NCI-H2227 treated with DMSO at 0.1 percent for 48 hours (cell line): ENCODE measurements at places on chromosomes 12 and 14.

DNA sequence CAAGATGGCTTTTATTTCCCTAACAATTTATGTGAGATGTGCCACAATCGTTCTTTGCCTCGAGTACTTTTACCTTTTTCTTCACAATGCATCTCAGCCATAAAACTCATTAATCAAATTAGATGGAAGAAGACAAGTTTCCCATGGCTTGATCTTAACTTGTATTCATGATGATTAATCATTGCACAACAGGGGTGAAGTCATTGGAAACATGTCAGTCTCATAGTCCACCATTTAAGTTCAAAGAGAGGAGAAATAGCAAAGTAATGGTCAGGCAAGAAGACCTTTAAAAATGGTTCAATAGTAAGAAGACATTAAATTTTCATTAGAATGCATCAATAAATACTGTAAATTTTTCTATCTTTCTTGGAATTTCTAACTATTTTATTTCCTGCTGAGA, 136.3 kb downstream of the FOXG1 start:
- DNase-seq = no peak

DNA sequence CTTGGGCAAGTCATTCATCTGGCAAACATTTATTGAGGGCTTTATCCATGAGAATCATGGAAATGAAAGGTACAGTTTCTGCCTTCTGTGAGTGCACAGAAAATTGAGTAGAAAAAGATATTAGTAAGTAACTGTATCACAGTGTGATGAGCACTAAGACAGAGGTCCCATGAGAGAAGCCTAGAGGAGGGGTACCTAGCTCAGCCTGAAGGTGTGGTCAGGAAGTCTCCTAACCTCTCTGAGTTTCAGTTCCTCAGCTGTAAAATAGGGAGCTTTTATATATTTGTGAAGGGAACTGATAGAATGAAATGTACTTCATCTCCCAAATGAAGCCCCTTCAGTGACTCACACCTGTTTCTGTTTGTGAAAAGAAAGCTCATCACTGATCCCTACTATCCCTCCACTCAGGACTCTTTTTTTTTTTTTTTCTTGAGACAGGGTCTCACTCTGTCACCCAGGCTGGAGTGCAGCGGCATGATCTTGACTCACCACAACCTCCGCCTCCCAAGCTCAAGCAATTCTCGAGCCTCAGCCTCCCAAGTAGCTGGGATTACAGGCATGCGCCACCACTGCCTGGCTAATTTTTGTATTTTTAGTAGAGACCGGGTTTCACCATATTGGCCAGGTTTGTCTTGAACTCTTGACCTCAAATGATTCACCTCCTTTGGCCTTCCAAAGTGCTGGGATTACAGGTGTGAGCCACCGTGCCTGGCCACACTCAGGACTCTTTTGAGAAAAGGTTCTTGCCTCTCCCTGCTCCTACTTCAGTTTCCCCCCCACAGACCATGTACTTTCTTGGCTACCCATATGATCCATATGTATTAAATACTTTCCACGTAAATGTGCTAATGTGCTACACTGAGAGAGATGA, 93.7 kb upstream of the FUT8 start:
- no peak for DNase-seq

DNA sequence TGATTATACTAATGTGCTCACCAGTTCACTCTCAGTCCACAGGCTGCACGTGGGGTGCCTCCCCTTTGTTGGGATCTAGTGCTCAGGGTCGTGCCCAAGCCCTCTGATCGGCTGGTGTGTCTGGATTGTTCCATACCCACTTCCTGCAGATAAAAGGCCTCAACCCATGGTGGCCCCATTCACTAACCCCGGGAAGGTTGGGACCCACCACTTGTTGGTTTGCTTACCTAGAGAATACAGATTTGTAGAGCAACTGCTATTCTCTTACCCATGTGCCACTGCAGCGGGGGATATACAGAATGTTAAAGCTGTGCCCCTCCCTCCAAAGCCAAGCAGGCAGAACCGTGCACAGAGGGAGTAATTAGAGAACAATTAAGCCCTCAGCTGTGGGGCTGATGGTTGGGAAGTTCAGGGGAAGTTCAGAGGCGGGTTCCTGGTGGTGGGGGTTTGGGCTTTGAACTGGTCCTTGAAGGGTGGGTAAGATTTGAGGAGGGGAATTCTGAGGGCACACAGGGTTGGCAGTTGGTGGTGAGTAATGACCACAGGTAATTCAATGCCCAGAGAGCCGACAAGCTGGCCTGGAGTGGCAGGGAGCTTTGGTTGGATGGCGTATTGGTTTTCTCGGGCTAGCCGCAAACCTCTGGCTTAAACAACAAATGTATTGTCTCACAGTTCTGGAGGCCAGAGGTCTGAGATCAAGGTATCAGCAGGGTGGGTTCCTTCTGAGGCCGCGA, 68.8 kb downstream of the ADCK1 start:
- DNase-seq = no peak

DNA sequence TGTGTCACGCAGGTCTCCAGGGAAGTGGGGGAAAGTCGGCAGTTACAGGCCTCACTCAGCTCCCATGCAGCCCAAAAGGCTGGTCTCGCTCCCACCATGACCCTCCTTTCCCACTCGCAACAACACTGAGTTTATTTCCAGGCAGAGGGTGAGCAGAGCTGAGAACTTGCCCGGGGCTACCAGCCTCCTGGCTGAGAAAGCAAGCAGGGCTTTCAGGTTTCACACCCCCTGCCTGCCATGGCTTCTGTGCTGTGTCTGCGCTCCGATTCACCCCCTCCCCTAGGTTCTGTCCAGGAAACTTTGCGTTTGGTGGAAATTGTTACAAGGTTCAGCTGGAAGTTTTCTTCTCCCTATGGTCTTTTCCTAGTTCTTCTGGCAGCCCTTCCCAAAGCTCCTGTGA, 17.1 kb downstream of the OR10G2 start:
- DNase-seq = no peak

DNA sequence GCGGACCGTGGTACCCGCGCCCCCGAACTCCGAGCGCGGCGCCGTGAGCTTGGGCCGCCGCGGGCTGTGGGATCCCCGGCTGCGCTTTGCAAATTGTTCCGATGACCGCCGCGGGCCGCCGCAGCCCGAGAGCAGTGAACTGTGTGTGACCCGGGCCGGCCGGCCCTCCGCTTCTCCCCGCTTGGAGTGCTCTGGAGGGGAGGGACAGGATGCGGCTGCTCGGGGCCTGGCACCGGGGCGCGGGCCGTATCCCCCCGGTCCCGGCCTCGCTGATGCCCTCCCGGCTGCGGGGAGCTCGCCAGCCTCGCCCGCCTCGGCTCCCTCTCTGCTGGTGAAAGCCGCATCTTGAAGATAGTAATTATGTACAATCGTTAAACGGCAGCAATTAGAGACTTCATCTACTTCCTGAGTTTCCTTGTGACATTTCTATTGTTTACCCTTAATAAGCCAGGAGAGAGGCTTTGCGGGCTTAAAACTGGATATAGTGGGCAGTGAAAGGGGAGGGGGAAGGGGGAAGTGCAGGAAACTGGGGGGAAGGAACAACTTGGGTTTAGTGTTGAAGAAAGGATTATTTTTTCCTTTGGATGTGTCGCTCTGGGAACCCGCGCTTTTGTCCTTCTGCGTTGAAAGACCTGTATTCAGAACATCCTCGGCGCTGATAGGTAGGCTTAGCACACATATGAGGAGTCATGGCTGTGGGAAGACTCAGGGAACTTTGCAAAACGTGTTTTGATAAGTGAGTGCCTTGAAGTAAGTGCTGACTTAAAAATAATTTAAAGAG, 1.2 kb downstream of the PELI2 start:
- DNase-seq = no peak

DNA sequence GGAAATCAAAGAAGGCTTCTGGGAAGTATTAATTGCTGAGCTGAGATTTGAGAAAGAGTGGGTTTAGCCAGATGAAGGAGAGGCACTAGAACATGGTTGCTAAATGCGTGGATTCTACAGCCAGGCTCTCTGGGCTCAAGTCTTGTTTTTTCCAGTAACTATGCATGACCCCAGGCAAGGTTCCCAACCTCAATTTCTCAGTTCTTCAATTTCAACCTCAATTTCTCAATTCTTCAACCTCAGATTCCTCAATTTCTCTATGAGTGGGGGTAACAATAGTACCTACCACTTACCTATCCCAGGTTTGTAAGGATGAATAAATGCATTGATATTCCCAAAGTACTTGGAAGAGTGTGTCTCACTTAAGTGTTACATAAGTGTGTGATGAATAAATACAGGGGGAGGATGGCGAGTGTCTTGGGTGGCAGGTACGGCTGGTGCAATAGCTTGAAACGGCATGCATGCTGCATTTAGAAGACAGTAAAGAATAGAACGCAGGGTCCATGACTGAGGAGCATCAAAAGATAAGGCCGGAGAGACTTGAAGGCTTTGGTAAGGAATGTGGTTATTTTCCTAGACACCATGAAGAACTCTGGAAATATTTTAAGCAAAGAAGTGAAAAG, 149.1 kb upstream of the ATP2B1 start:
- DNase-seq = no peak

GRCh38 chr12:51185171-51185717, 12.3 kb upstream of the TFCP2 start:
- DNase-seq = no peak

GRCh38 chr12:27101290-27101689, 18.9 kb upstream of the C12orf71 start:
- no peak for DNase-seq

GRCh38 chr12:55637467-55637866, 775 bp downstream of the OR10P1 start:
- no peak for DNase-seq

DNA sequence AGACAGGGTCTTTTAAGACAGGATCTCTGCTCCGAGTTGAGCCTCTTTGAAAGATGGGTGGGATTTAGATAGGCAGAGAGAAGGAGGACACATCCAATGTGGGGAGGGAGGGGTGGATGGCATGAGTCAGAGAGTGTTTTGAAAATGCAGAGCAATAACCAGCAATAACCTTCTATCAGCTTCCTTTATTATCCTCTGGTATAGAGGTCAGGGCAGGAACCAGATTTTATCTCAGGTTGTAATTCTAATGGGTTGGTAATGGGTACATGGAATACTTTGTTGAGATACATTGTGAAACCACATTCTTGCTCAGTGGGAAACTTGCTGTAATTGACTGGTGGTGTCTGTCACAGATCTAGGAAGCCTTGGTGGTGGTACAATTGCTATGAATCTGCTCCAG, 37.6 kb upstream of the CCDC63 start:
- DNase-seq = no peak

DNA sequence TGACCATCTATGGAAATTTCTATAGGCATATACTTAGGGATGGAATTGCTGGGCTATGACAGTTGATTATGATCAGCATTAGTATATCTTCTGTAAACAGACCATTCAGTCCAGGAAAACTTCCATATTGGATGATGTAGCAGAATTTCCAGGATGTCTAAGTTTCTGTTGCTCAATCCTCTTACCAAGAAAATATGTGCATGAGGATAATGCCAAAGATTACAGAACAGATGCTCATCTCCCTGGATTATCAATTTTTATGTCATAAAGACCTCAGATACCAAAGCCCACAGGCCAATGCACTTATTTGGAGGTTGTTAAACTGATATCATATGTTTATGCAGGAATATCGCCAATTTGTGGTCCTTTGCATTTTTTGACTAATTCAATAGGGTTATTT, 354.4 kb upstream of the FLRT2 start:
- no peak for DNase-seq

DNA sequence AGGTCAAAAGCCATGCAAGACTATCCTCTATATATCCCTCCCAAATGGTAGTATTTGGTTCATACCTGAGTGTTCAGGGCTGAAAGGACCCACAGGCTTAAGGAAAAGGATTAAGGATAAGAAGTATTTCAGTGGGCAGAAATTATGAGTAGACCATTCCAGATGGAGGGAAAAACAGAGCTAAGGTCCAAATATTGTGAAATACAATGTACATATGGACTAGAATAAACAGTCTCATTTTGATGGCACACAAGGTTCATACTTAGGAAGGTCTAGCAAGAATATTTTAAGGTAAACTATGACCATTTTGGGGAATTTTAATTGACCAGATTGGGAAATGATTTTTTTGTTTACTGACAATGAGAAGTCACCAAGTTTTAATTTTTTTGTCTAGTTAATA, 124.6 kb downstream of the PRKD1 start:
- no peak for DNase-seq

DNA sequence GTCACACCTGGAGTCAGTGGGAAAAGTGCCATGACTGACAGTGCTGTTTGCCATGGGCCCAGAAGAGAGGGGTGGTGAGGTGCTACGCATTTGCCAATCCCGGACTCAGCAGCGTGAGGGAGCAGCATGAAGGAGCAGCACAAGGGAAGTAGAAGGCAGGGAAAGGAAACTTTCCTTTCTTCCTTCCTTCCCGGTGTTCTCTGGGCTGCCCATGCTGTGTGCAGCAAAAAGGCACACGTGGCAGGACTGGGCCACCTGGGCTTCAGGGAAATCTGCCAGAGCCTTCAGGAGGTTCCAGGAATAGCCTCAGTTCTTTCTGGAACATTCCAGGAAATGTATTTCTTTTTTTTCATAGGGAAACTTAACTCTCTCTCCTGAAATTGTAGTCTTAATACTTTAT, 23.0 kb downstream of the TRIM9 start:
- DNase-seq = no peak
